ENCODE measurements at places on chromosomes 6 and 20. TPM values are rescaled to one million over a fixed set of nuclear protein-coding genes. Genes with fewer than 3 reads are reported as not detected.
A peak's percentile ranks its signal among the peaks of the same experiment; 100 is the strongest.

DNA sequence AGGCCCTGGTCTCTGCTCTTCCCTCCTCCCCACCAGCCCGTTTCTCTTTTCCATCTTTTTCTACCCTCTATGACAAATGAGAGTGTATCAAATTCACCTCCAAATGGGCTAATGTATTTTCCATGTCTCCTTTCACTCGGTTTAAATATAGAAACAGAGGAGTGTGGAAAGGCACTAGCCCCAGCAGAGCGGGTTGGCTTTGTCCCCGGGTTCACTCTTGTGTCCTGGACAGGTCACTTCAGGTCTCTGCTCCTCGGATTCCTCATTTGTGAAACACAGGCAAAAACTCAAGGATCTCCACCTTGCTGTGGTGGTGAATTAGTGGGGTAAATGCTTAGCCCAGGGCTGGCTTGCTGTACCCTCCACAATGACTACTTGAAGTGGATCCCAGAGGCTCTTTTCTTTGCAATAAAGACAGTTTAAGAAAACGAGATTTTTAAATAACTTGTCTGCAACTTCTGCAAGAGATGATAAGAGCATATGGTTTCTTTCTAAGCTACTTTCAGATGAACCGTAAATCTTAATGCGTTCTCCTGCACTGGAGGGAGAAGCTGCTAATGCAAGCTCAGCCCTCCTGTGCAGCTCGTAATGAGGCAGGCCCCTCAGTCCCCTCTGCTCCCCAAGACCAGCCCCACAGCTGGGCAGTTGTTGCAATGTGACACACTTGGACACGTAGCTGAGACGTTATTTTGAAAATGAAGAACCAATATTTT, 292.9 kb downstream of the THBS2 start:
- no peak for DNase-seq
- H3K4me1 ChIP-seq = no peaks in the 10 kb centered on the region
- H3K4me3 ChIP-seq = no peak overlapping the region
- no peaks in the 10 kb centered on the region for H3K27me3 ChIP-seq

C20orf202 gene
- not detected for total RNA-seq

- H3K4me3 ChIP-seq = no peak overlapping the region
- H3K27me3 ChIP-seq = no peaks in the 10 kb centered on the region
- H3K27ac ChIP-seq = no peak overlapping the region
- no peak for DNase-seq
- no peaks in the 10 kb centered on the region for H3K36me3 ChIP-seq
Measured at GRCh38 chr6:21429291-21429690, 164.3 kb upstream of the SOX4 start.

EEF1A2 gene
- 64.8 TPM for total RNA-seq

COL9A3 gene
- 2.3 TPM for total RNA-seq

GRCh38 chr6:139392794-139393193, 18.3 kb upstream of the CITED2 start:
- no peaks in the 10 kb centered on the region for H3K27me3 ChIP-seq
- H3K4me3 ChIP-seq = no peak overlapping the region
- no peak for DNase-seq
- no peaks in the 10 kb centered on the region for H3K4me1 ChIP-seq
- no peak overlapping the region for H3K27ac ChIP-seq

DNA sequence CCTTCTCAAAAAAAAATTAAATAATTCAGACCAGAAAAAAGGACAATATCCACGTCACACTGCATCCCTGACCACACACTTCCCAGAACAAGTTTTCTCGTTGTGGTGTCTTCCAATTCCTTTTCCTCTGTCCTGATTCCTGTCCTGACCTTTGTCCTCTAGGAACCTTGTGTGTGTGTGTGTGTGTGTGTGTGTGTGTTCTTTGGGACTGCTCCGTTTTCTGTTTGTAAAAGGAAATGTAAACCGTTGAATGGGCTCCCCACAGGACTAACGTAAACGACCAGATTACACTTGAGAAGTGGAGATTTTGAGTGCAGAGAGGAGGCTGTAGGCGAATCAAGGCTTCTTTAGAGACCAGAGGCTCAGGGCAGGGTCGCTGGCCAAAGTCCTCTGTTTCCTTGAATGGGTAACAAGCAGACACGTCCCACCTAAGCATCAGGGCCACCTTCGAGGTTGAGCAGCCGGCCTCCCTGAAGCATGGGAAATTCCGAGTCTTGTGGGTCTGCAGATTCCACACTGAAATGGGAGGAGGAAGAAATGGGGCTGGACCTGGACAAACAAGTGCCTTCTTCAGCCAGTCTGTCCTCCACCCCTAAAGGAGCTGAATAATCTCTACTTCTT, 7.3 kb downstream of the ZBTB46 start:
- no peak overlapping the region for H3K4me3 ChIP-seq
- DNase-seq = no peak
- H3K27me3 ChIP-seq = no peaks in the 10 kb centered on the region
- H3K27ac ChIP-seq = no peak overlapping the region
- H3K4me1 ChIP-seq = no peaks in the 10 kb centered on the region

BFSP1 gene
- 1.7 TPM for total RNA-seq

DNA sequence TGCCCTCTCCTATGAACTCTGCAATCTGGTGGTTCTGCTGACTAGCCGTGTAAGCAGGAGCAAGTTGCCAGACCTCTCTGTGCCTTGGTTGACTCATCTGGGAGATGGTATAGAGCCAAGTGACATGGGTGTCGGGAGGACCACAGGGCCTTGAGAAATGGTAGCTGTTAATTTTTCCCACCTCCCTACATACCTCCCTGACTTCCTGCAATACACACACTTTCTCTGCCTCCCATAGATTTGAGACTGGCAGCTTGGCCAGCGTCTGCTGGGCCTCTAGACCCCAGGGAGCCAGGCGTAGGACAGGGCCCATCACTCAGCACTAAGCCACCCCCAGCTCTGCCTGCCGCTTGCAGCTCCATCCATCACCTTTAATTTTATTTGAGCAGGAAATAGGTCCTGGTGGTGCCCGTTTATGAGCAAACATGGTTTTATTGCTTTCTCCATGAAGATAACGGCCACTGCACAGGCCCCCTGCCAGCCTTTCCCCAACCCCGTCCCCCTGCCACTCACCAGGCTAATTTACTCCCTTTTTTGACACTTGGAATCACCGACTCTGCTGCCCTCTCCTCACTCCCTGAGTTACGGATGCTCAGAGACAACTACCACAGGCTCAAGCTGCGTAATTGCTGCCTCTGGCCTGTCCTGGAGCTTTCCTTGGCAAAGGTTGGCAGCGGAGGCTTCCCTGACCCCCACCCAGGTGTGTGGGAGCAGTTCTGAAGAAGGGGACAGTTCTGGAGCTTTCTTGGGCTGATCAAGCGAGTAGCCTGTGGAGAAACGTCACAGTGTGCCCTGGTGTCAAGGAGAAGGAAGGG, 11.1 kb downstream of the GLP1R start:
- no peak overlapping the region for H3K4me3 ChIP-seq
- H3K4me1 ChIP-seq = no peaks in the 10 kb centered on the region
- DNase-seq = no peak
- H3K36me3 ChIP-seq = no peaks in the 10 kb centered on the region

DNA sequence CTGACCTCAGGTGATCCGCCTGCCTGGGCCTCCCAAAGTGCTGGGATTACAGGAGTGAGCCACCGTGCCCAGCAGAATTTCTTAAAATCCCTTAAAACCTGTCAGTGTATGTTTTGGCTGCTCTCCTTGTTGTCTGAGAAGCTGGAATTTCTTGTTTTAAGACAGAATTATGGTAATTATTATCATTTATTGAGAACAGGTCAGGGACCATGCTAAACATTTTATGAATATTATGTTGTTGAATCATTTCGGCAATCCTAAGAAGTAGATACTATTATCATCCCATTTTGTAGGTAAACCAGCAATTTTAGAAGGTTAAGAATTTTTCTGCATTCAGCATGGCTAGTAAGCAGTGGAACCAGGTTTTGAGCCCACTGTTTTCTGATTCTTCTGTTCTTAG, 86.1 kb upstream of the AKIRIN2 start:
- no peaks in the 10 kb centered on the region for H3K36me3 ChIP-seq
- no peaks in the 10 kb centered on the region for H3K4me1 ChIP-seq
- H3K4me3 ChIP-seq = no peak overlapping the region
- H3K27me3 ChIP-seq = no peaks in the 10 kb centered on the region
- H3K27ac ChIP-seq = no peak overlapping the region

- no peak overlapping the region for H3K4me3 ChIP-seq
- H3K36me3 ChIP-seq = no peaks in the 10 kb centered on the region
- no peaks in the 10 kb centered on the region for H3K27me3 ChIP-seq
- H3K4me1 ChIP-seq = no peaks in the 10 kb centered on the region
Measured at GRCh38 chr20:53698371-53698978, 104.8 kb upstream of the ZNF217 start.

- H3K36me3 ChIP-seq = no peaks in the 10 kb centered on the region
- peak; percentile 35 for DNase-seq
- H3K27ac ChIP-seq = peak overlapping the region; percentile 94
- peak overlapping the region; percentile 84 for H3K4me3 ChIP-seq
- H3K27me3 ChIP-seq = peaks cover 18% of the 10 kb centered on the region
Measured at GRCh38 chr20:31605902-31606803, 1.1 kb downstream of the ID1 start.
